Dorsolateral prefrontal cortex (tissue), 122 donors: ENCODE measurements at places on chromosomes 3 and 15.

DNA sequence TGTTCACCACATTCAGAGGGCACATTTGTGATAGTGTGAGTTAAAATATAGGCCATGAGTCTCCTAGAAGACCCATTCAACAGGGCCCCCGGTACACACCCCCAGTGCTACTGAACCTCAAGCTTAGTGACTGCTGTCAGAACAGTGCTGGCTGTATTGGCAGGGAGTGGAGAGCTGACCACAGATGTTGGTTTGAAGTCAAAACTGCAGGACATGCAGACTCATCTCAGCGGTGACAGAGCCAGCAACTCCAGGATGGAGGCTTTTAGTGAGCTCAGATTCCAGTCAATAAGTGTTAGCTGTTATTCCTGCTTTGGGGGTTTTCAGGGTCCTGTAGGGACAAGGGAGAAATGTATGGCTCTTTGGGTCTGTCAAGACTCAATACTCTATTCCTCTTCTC is 29.1 kb downstream of the PRR20G start:
- no peak for DNase-seq

- DNase-seq, result no peak
Observed at GRCh38 chr3:106946866-106947265, 430.4 kb upstream of the CCDC54 start.

- no peak for DNase-seq
Observed at GRCh38 chr3:140546649-140547048, 131.2 kb upstream of the TRIM42 start.

DNA sequence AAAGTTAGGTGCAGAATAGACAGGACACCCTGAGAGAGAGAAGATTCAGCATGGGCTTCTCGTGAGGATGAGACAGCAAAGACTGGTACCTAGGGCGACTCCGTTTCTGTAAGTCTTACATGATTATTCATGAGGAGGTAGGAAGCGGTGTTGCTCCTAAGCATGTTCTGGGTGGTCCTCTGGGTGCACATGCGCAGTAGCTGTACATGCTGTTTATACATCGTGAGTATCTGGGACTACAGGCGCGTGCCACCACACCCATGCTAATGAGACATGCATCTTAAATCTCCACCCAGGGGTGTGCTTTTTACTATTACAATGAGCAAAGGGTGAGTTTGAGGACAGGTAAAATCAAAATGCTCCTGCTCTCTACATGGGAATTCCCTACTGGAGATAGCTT is 12.3 kb downstream of the ALPK3 start:
- no peak for DNase-seq

- no peak for DNase-seq
Observed at GRCh38 chr3:69925506-69925905, 74.0 kb upstream of the SAMMSON start.

DNA sequence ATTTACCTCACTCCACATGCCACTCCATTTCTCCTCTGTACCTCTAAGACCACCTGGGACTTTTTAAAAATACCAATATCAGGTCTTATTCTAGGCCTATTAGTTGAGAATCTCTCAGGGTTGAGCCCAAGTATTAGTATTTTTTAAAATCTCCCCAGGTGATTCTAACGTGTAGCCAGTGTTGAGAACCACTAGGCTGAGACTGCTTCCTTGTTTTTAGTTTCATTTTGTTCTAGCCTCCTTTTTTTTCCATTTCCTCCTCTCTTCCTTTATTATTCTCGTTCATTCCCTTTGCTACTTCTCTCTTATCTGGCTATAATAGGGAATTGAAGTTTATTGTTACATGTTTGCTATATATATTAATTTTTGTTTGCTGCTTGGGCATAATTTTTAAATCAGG is 217.8 kb upstream of the CD96 start:
- DNase-seq, result no peak

DNA sequence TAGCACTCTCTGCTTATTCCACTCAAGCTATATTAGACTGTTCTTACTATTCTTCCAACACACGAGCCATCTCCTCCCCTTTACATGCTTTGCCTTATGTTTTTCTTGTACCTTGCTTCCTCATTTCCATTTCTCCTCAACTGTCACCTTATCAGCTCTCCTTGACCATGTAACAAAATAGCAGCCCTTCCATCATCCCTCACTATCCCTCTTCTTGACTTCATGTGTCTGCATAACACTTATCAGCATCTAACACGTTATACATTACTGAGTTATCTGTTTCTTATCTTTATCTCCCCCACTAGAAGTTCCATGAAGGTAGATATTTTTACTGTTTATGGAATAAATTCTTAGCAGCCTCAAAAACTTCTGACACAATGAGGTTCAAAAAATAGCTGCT is 45.3 kb downstream of the TRPM7 start:
- no peak for DNase-seq

- DNase-seq, result no peak
Observed at GRCh38 chr3:9349321-9350117, 13.3 kb upstream of the THUMPD3 start.

DNA sequence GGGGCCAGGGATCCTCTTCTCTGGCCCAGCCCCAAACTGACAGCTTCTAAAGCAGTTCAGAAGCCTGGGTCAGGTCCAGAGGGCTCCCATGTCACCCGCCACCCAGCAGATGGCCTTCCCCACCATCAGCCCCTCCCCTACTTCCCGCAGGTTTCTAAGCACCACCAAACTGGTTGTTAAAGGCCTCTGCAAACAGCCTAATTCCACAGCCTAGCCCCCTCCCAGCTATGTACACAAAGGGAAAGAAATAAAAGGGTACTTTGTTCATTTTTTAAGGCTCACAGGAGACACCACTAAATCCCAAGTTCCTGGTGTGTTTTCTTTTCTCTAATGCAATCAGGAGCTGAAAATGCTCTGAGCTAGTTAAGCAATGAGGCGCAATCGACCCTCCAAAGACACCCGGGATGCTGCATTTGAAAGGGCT is 30.6 kb downstream of the PLCH1 start:
- no peak for DNase-seq

DNA sequence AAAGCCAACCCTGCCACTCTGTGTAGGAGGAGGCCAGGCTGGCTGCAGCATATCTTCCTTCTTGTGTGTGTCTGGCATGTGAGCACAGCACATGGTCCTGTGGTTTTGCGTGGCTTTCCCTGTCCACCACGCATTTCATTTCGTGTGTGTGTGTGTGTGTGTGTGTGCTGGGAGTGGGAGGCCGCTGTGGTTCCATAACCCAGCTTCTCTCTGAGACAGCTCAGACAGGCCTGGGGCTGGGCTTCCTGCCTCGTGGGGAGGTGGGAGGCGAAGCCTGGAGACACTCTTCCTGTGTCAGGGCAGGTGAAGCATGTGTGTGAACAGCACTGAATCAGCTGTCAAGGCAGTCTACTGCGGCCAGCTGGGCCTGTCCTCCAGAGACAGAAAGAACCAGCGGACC is 16.0 kb upstream of the MRPS22 start:
- no peak for DNase-seq

DNA sequence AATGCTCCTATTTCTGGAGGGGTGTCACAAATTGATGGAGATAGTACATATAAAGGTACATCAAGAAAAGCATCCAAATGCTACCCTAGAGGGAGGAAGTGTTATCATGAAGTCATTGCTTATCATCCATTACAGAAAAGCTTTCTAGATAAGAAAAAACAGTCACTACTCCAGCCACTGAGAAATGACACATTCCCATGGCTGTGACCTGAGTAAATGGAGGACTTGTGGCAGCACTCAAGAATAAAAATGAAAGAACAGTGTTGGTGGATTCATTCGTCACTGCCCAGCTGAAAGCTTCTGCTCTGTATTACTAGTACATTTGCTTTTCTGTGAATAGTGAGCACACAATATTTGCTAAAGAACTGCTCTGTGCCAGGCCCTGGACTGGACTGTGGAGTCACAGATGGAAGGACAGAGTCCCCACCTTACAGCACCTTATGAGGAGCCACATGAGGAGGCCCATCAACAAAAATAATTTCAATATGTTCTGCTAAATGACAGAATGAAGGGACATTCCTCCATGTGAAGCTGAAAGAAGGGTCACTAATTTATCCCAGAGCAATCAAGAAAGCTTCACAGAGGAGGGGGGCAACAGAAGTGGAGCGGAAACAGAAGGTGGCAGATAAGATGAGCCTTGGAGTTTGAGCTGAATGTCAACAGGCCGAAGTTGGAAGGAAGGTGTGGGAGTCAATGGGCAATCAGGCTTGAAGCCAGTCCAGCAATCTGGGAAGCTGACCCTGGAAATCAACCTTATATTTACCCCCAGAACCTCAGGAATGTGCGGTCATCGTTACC is 343.5 kb upstream of the TRIM42 start:
- DNase-seq, result no peak

DNA sequence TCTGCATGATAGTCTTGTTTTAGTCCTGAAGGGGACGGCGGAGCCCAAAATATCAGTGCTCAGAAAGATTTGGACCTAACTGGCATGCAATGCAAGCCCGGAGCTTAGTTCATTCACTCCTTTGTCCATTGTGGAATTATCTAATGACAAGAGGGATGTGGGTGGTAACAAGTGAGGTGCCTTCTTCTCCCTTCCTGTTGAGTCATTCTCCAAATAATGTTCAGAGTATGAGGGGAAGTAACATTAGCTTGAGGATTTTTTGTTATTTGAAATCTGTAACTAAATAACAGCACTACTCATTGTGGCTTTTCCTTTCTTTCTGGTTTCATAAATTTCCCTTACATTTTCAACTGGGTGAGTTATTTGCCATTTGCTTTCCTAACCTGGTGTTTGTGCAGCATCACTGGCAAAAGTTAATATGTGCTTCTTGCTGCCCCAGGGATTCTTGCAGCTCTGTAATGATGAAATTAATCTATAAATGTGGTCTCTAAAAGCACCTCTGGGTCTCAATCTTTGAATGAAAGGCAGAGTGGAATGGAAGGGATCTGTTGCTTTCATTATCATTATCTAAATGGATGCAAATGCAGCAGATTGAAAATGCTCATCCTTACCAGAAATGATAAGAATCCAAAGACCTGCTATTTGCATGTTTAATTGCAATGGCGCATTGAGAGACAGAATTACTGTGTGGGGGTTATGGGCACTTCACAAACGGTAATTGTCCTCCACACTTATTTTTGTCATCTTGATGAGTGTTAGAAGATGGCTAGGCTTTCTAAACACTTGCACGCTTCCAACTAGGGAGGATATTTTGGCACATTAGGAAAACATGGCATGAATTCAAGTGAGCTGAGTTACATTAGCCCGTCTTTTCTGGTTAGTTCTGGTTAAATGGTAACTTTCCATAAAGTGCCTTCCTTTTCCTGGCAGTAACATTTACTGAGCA is 89.9 kb upstream of the MITF start:
- no peak for DNase-seq

DNA sequence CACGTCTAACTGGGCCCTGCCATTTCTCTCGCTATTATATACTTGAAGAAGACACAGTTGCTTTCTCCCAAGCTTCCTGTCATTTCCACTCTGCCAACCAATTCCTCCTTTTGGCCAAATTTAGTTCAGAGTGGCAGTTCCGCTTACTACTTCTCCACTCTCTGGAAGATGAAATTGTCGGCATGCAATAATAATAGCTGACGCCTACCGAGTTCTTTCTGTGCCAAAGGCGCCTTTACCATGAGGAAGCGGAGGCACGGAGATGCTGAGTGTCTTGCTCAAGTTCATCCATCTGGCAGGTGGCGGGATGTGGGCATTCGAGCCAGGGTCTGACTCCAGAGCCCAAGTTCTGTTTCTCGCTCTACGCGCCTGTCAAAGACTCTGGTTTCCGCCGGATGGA is 14.6 kb upstream of the NRROS start:
- DNase-seq, result peak; percentile 41

- no peak for DNase-seq
Observed at GRCh38 chr3:99648516-99648915, 10.1 kb downstream of the COL8A1 start.

DNA sequence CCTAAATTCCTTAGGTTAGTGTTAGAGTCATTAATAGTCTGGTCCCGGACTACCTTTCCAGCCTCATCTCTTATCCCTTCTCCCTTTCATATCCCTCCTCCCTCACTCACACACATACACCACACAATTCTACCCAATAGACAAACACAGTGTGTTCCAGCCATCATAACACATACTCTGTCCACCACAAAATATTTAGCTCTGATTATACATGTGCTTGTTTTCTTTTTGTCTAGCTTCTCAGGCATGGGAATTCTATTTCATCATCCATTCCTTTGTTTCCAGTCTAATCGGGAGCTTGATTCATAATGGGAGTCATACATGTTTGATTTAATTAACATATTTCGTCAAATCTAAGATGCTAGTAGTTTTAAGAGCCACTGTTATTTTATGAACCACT is 161.8 kb upstream of the BFSP2 start:
- no peak for DNase-seq
